Hepatocyte (in vitro differentiated cells): ENCODE measurements at places on chromosomes 1 and 21.

DNA sequence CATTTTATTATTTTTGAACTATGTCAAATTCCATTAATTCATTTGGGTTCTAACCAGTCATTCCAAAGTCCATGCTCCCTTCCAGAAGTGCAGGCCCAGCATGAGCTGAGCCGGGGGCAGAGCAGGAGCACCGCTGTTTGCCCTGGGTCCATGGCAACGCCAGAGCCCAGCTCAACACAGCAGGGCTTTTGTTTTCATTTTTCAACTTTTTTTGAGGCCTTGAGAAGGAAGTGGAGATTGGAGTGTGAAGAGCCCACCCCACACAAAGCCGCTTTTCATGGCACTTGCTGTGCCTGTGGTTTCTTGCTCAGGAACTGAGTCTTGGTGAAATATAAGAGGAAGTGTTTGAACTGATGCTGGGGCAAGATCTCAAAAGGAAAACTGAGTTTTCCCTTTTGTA, 13.2 kb upstream of the PRMT2 start:
- no peaks in the 10 kb centered on the region for H3K4me1 ChIP-seq
- H3K27me3 ChIP-seq = no peaks in the 10 kb centered on the region
- no peak overlapping the region for H3K4me3 ChIP-seq

GRCh38 chr21:23008601-23009202, 2010.5 kb downstream of the NCAM2 start:
- no peaks in the 10 kb centered on the region for H3K36me3 ChIP-seq
- H3K4me1 ChIP-seq = no peaks in the 10 kb centered on the region
- no peak overlapping the region for H3K4me3 ChIP-seq
- H3K27ac ChIP-seq = no peak overlapping the region
- H3K27me3 ChIP-seq = no peaks in the 10 kb centered on the region

DNA sequence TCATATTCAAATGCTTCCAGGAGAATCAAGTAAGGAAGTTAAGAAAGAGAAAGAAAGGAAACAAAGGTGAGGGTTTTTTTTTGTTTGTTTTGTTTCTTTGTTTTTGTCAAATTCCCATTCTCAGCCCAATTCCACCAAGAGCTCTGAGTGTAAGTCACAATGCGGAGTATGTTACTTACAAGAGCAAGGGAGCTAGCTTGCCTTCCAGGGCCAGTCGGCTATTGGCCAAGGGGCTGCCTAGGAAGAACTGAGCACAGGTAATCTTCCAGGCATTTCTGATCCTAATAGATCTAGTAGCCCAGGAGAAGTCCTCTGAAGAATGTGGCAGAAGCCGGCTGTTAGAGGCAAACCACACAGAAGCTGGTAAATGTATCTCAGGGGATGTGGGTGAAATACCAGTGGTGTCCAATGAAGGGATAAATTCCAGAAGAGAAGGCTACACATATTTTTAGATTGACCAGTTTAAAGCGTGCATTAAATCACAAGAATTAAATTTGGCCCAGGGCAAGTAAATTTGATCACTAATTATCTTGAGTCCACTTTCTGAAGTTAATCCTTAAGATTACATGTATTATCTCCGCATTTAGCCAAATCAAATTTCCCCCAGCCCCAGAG, 239.6 kb upstream of the ADAMTS5 start:
- no peak overlapping the region for H3K4me3 ChIP-seq
- no peaks in the 10 kb centered on the region for H3K27me3 ChIP-seq
- no peaks in the 10 kb centered on the region for H3K4me1 ChIP-seq
- DNase-seq = no peak

GRCh38 chr1:226633541-226634165, 85.1 kb downstream of the STUM start:
- H3K4me1 ChIP-seq = no peaks in the 10 kb centered on the region
- H3K27me3 ChIP-seq = no peaks in the 10 kb centered on the region
- no peak for DNase-seq
- no peak overlapping the region for H3K27ac ChIP-seq
- no peaks in the 10 kb centered on the region for H3K36me3 ChIP-seq
- no peak overlapping the region for H3K4me3 ChIP-seq

- no peaks in the 10 kb centered on the region for H3K4me1 ChIP-seq
- no peak overlapping the region for H3K27ac ChIP-seq
- H3K36me3 ChIP-seq = no peaks in the 10 kb centered on the region
- H3K27me3 ChIP-seq = no peaks in the 10 kb centered on the region
- no peak overlapping the region for H3K4me3 ChIP-seq
Measured at GRCh38 chr1:157540852-157541251, 11.5 kb downstream of the FCRL5 start.

GRCh38 chr1:40711465-40712404, 20.2 kb downstream of the NFYC start:
- H3K27me3 ChIP-seq = no peaks in the 10 kb centered on the region
- peak; percentile 35 for DNase-seq
- H3K36me3 ChIP-seq = no peaks in the 10 kb centered on the region
